Amniotic stem cell (primary cell): ENCODE measurements at places on chromosomes 4 and X.

- DNase-seq: no peak
Measured at GRCh38 chrX:867502-867901, 236.9 kb downstream of the SHOX start.

DNA sequence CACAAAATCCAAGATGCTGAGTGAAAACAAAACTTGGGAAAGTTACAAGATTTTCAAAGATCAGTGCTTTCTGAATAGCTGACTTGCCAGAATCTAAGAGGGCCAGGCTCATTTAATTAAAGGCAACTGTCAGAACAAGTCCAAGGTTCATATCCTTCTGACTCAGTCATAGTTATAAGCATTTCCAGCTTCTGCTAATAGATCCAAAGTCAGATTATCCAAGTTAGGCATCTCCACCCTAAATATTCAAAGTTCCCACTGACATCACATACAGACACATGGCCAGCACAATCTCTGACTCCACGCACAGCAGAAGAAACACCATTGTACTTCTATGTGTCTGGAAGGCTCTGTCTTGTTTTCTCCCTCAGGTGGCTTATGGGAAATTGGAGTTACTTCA is 41.8 kb downstream of the GASK1B start:
- no peak for DNase-seq

GRCh38 chrX:150683536-150684146 is 9.6 kb upstream of the MTMR1 start:
- no peak for DNase-seq

DNA sequence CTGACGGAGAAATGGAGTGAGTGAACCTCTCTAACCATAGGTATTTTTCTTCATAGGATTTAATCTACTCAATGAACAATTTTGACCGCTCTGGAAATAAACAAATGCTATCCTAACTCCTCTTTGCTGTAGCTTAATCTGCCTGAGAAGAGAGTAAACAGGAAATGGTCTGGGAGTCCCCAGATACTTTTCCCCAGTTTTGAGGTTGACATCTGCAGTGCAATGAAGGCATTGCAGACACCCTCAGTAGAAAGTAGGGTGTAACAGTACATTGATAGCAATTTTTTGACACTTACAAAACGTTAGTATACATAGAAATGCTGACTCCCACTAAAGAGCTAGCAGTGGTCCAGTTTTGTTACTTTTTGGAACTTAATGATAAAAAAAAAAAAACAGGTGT is 495.9 kb upstream of the FAM241A start:
- no peak for DNase-seq

DNA sequence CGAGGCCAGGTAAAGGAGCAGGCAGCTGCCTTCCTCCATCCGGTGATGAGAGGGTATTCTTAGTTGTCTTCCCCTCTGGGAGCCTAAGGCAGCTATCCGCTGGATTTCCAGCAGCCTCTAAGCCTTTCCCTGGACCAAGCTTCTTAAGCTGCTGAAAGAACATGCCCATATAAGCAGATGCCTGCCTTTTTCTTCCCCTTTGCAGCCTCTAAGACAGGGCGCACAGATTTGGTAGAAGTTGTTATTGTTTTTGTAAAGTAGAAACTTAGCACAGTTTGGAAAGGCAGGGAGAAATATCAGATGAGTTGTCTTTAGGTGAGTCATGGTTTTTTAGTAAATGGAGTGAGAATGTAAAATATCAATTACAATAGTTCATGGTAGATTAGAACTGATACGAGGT is 210.8 kb downstream of the ARHGAP10 start:
- no peak for DNase-seq

- no peak for DNase-seq
Measured at GRCh38 chr4:182144626-182145333, 98.4 kb upstream of the TENM3 start.

GRCh38 chr4:178958725-178959440 is 1516.6 kb upstream of the AGA start:
- no peak for DNase-seq

GRCh38 chr4:67880866-67881610 is 2.8 kb downstream of the TMPRSS11D start:
- DNase-seq: no peak

DNA sequence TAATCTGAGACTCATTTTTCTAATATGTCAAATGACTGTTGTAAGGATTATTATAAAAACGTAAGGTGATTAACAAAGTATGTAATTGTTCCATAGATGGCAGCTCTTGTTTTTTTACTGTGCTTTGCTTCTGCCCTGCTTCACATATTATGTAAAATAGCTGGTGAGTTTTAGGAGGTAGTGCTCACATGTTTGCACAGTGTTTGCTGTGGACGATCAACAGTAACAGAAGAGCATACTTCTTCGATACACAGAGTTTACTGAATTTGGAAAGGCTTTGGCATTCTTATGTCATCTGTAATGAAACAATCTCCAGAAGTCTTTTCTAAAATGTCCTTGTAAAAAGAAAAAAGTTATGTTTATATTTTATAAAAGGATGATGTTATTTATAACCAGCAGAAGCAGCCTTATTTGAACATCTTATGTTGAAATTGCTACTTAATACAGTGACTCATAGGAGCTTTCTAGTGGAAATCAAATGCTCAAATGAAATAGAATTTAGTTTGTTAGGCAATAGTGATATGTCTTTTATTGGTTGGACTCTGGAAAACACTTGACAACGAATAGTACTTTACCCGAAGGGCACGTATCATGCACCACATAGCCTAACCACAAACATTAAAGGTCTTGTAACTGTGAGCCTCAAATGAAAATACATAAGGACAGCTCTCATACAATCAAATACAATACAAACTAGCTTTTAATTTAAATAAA is 1.9 kb upstream of the MTTP start:
- DNase-seq: no peak

- DNase-seq: no peak
Measured at GRCh38 chr4:184385705-184386141, 88.6 kb downstream of the IRF2 start.

- no peak for DNase-seq
Measured at GRCh38 chr4:41360214-41360920, 103.6 kb downstream of the UCHL1 start.

GRCh38 chrX:12686331-12686730 is 104.9 kb upstream of the PRPS2 start:
- no peak for DNase-seq
